Activated CD4-positive, alpha-beta T cell treated with anti-CD3 and anti-CD28 coated beads, Interleukin-2, Interleukin-6, amounts not matched to agents 100 ng/mL and 50 ng/mL, durations not matched to agents 16 hours and 8 hours (primary cell): ENCODE measurements at places on chromosomes 7 and 10.

DNA sequence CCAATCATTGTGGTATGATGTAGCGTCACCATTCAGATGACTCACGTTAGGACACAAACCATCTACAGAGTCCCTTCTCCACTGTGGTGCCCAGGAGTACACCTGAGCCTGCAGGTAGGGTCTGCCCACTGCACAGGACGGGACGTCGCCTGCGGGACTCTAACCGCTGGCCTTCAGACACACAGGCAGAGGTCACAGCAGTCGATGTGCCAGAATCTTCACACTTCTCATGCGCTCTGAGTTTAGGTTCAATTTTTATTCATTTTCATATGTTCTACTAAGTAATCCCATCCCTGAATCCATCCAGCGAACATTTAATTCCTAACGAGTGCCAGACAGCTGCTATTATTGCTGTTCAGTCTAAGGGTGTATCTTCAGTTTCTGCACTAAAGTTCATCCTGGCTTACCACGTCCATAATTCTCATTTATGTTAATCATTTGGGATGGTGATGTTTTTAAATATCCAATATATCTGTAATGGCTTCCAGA, 73.3 kb downstream of the CXCL12 start:
- no peak for DNase-seq

DNA sequence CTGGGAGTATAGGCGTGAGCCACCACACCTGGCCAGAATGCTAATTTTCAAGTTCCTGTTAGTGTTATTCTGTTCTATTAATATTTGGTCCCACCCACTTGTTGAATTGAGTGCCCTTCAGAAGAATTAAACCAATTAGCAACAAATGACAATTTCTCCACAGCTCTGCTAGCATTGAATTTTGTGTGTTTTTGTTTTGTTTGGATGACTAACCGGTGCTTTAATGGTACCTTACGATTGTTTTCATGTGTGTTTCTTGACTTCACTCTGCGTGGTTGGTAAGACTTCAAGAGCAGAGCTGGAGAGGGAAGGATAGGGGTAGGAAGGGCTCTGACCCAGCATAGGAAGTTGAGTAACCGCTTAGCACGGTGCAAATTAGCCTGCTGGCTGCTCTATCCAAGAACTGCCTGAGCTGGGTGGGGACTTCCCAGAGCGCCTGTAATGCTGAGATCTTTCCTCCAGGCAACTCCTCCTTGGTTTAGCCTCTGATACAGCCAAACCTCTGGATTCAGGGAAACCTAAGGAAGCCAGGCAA, 4.6 kb downstream of the ARPC1B start:
- peak; percentile 69 for DNase-seq

GRCh38 chr7:92075455-92076158, 58.7 kb downstream of the CYP51A1 start:
- peak; percentile 52 for DNase-seq

GRCh38 chr7:149477494-149478443, 16.9 kb upstream of the ZNF777 start:
- DNase-seq, result no peak

DNA sequence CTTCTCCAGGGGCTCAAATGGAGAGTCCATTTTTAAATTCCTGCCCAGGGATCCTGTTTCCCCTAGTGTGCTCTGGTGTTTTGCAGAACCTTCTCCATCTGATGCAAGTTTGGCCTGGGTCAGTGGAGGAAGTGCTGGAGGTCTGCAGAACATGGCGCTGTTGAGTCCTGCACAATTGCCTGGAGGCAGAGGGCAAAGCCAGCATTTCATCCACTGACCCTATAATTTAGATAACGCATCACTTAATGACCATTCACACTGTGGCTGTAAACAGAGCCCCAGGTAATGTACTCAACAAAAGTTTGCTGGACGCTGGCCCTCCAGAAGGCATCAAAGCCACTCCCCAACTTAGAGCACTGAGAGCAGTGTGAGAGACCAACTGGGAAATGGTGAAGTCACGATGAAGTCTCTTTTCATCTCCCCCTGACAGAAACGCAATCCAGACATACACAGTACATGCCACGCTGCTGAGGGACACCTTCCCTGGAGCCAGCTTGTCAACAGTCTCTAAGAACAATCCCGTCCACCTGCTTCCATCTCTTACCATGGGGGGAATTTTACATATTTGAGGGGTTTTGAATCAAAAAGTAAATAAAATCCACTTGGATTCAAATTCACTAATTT, 13.4 kb downstream of the C10orf71 start:
- DNase-seq, result no peak
